ENCODE measurements at places on chromosomes 1 and 21. TPM values are rescaled to one million over a fixed set of nuclear protein-coding genes. Genes with fewer than 3 reads are reported as not detected.
A peak's percentile ranks its signal among the peaks of the same experiment; 100 is the strongest.

The RGS1 gene
- not detected for total RNA-seq

DNA sequence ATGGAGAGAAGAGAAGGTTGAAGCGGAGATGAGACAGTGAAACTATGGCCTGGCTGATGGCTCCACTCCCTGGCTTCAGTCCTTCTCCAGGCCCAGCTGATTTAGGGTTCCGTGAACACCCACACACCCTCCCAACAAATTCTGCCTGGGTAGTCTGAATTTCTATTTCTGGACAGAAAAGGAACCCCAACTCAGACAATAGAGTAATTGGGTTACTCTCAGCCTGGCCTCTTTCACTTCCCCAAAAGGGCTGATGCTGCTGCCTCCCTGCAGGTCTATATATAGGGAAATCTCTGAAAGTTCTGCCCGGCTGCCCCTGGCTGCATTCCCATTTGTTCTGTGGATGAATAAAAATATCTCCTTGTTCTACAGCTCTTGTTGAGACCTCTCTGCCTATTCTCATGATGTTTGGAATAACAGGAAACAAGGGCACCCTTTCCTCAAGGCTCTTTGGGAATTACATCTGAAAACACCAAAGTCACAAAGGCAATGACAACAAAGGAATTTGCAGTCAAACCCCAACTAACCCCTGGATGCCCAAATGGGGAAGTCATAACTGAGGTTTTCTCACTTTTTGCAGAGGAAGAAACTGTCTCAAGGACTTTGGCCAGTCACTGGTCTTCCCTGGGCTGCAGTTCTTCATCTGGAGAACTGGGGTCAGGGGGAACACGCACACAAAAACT lies 11.4 kb upstream of the ZSCAN20 start:
- peak; percentile 34 for DNase-seq

The TCHHL1 gene
- not detected for total RNA-seq

- no peak for DNase-seq
These were observed 57.0 kb downstream of the SASS6 start for GRCh38 chr1:100075773-100076172.

DNA sequence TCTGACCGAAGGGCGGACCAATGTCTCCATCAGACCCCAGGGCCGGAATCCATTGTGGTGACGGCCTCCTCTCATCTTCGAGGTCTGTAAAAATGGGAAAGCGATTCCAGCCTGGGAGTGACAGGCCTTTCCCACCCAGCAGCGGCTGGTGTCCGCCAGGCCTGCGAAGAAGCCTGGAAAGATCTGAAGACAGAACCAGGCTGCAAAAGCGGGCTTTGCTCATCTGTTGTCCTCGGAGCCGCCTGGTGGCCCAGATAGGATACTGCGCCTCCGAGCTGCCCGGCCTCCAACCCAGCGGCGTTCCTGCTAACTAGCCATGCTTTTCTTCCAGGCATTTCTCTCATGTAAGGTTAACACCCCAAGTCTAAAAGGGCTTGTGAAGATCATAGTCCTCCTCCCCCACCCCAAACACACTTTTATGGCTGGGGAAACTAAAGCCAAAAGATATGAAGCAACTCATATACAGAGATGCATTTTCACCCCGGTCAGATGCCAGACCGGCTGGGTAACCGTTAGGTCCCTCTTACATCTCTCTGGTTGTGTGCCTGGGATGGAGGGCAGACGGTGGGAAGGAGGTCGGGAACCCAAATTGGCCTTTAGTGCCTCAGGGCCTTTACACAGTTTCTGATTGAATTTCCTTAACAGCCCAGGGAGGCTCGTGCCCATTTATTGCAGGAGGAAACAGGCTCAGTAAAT lies 1.9 kb upstream of the DHRS3 start:
- peak; percentile 90 for DNase-seq

The RAP1GAP gene
- total RNA-seq = not detected

DNA sequence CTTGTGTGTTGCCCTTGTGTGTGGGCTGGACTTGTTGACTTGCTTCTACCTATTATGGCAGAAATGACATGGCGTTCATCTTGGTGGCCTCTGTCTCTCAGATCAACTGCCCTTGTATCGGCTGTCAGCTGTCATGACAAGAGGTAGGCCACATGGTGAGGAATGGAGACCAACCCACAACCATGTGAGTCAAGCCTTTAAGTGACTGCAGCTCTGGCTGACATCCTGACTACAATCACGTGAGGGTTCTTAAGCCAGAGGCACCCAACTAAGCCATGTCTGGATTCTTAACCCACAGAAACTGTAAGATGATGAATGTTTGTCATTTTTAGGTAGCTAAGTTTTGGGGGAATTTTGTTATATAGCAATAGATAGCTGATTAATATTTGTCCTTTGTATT lies 82.1 kb downstream of the KCND3 start:
- no peak for DNase-seq

DNA sequence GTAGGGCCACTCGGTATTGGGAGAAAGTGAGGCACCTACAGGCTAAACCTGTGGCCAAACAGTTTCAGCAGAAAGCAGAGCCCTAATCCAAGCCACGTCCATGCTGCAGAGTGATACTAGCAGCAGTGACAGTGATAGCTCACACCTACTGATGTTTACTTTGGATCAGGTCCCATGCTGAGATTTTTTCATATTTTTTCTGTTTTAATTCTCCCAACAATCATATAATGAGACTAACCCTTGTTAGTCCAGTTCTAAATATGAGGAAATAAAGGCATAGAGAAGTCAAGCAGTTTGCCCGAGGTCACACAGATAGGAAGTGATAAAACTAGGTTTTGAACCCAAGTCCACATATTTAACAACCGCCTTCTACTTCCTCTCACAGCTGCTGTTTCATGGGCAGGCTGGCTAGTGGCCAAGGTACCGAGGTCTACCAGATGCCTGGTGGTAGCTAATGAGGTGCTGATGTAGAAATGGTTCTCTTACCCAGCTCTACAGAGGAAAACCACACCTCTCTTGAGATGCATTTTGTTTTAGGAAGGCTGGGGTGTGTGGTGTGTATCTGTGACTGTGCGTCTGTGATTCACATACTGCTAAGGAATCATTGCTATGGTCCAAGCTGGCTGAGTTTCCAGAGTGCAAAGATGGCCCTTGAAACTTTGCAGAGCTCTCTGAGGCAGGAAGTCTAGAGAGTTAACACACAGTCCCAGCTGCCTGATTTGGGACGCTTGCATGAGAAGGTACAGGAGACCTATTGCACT lies 80.3 kb upstream of the ARTN start:
- DNase-seq = peak; percentile 90

DNA sequence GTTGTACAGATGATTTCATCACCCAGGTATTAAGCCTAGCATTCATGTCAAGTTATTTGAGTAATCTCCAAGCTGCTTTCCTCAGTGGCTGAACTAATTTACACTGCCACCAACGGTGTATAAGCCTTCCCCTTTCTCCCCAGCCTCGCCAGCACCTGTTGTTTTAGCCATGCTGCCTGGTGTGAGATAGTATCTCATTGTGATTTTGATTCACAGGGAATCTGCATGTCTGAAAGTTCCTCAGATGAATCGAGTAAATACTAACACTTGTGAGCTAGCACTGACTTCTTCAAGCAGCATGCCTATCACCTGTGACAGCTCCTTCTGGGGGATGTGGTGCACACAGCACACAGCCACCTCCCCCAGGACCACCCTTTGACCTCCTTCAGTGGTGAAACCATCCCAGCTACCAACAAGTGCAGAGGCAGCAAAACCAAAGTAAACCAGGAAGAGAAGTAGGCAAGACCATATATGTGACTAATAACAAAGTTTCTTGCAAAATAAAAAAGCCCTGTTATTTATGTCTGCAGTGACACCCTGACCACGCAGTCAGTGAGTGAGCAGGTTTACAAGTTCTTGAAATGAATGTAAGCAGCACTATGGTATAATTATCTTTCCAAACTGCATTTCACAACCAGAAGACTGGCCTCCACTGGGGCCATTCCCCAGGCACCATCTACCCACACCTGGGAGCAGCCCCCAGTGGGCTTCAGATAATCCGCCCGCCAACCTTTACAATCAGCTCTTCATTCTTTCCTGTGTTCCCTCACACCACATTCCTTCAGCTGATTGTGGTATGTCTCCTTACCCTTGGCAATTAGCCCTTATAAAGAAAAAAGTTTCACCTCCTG lies 173.8 kb downstream of the ETS2 start:
- no peak for DNase-seq

GRCh38 chr21:34262469-34262845 lies 101.3 kb upstream of the KCNE2 start:
- DNase-seq = no peak

The OR2M3 gene
- total RNA-seq = not detected

The INKA2 gene
- 6.6 TPM for total RNA-seq

- no peak for DNase-seq
These were observed 104.4 kb downstream of the RHOU start for GRCh38 chr1:228839656-228840055.

DNA sequence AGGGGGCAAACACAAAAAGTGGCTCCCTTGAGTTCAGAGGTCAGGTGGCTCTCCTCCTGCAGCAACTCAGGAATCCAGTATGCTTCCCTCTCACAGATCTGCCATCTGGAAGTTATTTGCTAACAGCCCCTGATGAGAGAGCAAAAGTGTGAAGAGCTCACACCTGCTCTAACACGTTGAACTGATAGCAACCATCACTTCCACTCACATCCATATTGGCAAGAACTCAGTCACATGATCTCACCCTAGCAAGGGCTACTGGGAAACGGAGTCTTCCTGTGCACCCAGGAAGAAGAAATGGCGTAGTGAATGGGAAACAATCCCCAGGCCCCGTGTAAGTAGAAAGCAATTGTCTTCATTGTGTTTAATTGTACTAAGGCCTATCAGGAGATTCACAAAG lies 20.7 kb upstream of the SLC45A1 start:
- no peak for DNase-seq

DNA sequence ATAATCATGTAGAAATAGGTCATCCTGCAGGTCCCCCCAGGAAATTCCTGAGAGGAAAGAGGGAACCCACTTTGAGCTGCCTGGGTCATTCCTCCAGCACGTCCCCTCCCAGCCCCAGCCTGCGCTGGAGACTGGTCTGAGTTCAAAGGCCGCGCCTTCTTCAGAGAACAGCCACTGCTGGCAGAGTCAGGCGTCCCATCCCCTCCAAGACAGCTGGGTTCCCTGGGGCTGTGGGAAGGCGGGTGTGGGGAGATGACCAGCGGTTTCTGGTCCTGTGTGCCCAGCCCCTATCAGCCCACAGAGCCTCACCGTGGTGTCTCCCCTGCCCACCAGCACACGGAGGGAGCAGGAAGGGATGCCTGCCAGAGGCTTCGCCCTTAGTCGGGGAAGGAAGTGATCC lies 18.0 kb upstream of the TRAPPC10 start:
- no peak for DNase-seq

- no peak for DNase-seq
These were observed 33.2 kb downstream of the AHDC1 start for GRCh38 chr1:27570784-27571183.

The LCE1D gene
- total RNA-seq = not detected

- DNase-seq = no peak
These were observed 330.9 kb downstream of the RRAGC start for GRCh38 chr1:38528623-38529022.

DNA sequence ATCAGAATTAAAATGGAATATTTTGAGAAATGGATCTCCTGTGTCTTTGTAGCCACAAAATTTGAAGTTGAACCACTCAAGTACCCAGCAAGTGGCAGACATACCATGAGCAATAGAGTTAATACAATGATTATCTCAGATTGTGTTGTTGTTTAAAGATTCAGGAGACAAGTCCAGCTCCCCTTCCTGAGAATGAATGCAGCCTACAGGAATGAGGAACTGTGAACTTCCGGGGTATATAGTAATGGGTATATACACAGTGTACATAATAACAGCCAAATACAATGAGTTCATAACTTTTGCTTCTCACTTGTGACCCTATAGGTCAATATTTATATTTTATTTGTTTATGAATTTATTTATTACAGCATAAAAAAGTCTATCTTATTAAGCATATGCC lies 445.0 kb downstream of the SETD4 start:
- no peak for DNase-seq

DNA sequence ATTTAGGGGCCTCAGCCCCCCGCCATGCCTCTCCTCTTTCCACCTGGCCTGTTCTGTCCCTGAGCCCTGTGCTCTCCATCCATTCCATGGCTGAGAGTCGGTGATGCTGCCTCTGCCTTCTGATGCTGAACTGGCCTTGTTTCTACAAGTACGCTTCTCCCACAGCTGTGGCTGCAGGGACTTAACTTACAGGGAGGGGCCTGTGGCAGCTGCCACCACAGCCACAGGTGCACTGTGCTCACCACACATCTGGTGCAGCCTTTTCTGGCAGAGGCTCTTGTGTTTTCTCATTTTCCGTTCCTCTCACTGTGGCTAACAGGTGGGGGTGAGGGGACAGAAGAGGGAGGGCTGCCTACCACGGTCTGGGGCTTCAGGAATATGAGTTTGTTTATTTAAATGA lies 4.2 kb downstream of the FMO1 start:
- no peak for DNase-seq

DNA sequence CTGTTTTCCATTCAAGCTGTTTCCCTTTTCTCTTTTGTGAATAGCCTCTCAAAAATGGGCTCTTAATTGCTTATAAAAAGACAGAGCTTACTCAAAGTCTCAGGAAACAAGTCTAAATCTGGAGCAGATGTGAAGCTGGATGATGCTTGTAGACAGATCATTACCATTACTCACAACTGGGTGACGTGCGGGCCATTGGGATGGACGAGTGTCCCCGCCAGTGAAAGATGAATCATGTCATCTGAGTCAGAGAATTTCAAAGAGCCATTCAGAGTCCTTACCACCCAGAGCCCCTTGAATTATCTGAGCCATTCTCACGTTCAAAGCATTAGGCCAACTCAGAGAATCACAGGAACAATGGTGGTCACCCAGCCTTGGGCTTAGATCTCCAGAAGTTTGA lies 134.6 kb downstream of the HUNK start:
- no peak for DNase-seq

DNA sequence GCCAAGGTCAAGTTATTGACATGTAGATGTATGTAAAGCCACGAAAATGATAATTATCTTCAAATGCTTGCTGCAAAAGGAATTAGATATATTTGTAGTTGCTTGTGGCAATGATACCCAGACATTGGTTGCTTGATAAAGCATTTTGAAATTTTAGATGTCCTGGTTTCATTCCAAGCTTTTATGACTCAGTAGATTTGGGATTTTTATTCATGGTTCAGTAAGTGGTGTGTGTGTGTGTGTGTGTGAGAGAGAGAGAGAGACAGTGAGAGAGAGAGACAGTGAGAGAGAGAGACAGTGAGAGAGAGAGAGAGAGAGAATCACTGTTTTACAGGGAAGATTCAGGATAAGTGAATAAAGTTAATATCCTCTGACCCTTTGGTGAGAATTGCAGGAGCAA lies 498.2 kb upstream of the C1orf87 start:
- DNase-seq = no peak

GRCh38 chr1:38992412-38993111 lies 1.5 kb downstream of the AKIRIN1 start:
- no peak for DNase-seq

The SPRR1A gene
- total RNA-seq = not detected

- no peak for DNase-seq
These were observed 217.7 kb downstream of the URB2 start for GRCh38 chr1:229843627-229844238.

GRCh38 chr1:247330548-247331171 lies 1.0 kb downstream of the ZNF496 start:
- DNase-seq = no peak

The GBP7 gene
- not detected for total RNA-seq

- DNase-seq = no peak
These were observed 1.7 kb downstream of the TOR1AIP1 start for GRCh38 chr1:179883745-179884138.

The S1PR1 gene
- 254 TPM for total RNA-seq

GRCh38 chr1:19750101-19750881 lies 49.4 kb downstream of the TMCO4 start:
- peak; percentile 25 for DNase-seq

The KRTAP13-2 gene
- total RNA-seq = not detected

- DNase-seq = no peak
These were observed 51.3 kb upstream of the GFI1 start for GRCh38 chr1:92538048-92538412.

Data from dermis microvascular lymphatic vessel endothelial cell (primary cell).